Stimulated activated CD4-positive, alpha-beta T cell treated with anti-CD3 and anti-CD28 coated beads, Interleukin-15, amount 100 ng/mL, for 1 hour (primary cell): ENCODE measurements at places on chromosomes 7 and 10.
A peak's percentile ranks its signal among the peaks of the same experiment; 100 is the strongest.

GRCh38 chr7:127485482-127485881 lies 93.0 kb upstream of the ZNF800 start:
- no peak for DNase-seq

GRCh38 chr10:14382022-14382421 lies 51.3 kb upstream of the FRMD4A start:
- peak; percentile 28 for DNase-seq

DNA sequence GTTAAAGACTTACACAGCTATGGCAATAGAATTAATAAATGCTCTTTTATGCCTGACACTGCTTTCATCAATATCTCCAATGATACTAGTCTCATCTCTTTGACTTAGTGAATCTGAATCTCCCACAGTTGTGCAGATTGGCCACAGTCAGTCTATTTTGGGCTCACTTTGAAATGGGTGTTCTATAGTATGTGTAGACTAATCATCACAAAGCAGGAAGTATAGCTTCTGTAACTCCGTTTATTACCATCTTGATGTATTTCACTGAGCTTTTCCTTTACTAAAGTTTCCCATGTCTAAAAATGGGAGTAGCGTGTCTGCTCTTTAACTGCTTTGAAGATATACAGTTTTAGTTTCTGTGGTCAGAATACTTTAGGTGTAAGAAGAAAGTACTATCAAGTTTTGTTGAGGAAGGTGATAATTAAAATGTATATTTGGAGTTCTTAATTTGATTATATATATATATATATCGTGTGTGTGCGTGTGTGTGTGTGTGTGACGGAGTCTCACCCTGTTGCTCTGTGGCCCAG lies 70.1 kb downstream of the ST7 start:
- no peak for DNase-seq

DNA sequence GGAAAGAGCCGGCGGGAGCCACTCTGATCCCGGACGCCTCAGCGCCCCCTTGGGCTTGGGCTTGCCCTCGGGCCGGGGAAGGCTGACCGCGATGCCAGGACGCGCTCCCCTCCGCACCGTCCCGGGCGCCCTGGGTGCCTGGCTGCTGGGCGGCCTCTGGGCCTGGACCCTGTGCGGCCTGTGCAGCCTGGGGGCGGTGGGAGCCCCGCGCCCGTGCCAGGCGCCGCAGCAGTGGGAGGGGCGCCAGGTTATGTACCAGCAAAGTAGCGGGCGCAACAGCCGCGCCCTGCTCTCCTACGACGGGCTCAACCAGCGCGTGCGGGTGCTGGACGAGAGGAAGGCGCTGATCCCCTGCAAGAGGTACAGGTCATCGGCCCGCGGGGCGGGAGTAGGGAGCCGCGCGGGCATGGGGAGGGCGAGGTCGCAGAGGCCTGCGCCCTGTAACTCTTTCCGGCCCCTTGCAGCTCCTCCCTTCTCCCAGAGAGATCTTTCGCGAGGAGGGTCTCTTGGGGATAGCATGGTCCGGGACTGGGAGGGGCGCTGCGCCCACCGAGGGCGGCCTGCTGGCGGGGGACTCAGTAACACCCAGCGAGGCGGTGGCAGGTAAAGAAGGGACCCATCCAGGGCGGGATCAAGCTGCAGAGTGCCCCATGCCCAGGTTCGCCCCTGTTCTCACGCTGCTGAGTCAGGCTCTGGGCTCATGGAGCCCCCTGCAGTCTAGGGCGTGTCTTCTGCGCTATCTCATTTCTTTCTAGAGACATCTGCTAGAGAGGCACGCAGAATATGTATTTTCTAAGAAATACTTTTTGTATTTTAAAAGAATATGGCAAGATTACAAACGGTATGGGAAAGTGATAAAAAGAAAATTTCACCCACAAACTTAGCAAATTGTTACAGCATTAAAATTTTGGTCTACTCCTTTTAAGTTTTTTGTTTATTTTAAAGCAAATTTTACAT lies 687 bp downstream of the EPDR1 start:
- no peak for DNase-seq

DNA sequence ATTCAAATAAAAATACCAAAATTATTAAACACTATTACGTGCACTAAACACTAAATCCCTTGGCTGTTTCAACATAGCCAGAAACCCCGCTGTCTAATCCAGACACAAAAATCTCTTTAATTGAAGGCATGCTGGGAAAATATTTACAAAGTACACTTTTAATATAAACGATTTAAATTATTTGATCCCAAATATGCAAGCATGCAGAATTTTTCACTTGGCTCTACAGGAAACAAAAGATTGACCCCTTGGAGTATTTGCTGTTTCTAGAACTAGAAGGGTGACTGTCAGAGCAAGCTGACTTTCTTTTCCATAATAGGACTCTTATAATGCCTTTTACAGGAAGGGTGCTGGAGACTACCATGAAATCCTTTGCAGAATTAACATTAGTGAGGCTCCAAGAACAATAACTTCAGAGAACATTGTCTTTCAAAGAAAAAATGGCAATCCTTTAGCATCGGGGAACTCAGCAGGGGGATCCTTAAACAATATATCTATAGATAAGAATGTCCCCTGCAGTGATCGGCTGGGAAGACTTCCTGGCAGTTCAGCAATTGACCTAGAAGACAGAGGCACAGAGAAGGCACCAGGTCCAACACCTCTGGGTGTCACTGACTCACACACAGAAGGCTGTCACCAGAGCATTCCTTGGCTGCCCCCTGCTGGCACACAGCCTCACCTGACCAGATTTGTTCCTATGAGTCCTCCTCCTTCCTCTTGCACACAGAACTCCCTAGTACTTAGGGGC lies 55.8 kb upstream of the MRLN start:
- peak; percentile 63 for DNase-seq

DNA sequence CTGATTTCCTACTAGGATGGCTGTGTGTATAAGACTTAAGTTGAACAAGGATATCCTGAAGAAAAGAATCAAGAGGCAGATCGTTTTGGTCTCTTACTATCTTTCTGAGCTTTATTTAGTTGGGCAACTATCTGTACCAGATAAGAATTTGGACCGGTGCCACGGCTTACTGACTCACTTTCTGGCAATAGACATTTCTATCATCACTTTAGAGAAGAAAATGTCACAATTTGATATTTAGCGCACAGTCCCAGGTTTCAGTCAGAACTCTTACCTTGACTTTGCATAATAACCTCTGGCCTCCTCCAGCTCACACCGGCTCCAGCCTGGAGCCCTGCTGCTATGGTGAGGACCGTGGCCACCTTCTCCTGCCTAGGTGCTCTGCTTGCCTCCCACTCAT lies 218.2 kb upstream of the MDFIC start:
- no peak for DNase-seq

- DNase-seq = no peak
Observed at GRCh38 chr7:37141742-37142141, 306.9 kb downstream of the ELMO1 start.

GRCh38 chr7:124713086-124713485 lies 52.5 kb downstream of the GPR37 start:
- DNase-seq = no peak

DNA sequence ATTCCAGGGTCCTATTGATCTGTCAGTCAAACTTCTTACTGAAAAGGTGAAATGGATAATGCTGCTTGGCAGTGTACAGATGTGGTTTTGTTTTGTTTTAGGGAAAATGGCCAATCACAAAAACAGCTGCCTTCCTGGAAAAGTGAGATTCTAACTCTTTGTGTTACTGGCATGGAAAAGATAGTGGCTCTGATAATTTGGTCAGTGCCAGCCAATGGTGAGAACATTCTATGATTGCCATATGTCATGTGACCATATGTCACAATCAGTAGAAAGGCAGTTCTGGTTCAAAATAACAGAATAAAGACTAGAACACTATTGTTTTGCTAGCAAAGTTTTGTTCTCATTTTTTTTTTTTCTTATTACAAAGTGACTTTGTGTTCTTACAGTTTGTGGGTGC lies 139.2 kb upstream of the CCDC6 start:
- DNase-seq = no peak

DNA sequence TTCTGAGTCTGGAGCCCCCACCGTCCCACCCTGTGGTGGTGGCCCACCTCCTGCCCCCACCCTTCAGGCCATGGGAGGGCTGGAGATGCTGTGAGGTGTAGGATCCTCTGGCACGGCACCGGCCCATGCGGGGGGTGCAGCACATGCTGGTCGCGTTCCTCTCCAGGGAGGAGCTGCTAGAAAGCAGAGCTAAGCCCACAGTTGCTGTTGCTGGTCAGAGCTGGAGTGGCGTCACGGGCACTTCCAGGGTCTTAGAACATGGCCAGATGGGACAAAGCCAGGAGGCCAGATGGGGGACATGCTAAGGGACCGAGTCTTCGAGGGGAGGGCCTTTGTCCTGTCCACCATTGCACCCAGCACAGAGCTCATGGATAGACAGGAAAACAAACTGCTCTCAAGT lies 21.6 kb downstream of the AGAP3 start:
- no peak for DNase-seq

DNA sequence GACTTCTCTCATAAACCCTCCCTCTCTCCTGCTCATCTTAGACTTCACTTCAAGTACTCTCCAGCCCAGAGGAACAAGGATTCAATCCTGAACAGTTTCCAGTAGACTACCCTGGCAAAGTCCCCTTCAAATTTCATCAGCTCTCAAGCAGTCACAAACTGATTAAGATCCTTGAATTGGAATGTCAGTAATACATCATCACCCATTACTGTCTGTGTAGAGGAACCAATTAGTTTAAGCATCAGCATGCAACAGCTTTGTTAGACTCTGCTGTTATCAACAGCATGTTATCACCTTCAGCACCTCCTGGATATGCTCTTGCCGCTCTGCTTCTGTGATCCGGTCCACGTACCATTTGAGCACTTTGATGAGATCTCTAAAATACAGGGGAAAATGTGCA lies 307.0 kb upstream of the IMMP2L start:
- no peak for DNase-seq
